ENCODE measurements at places on chromosomes 16 and 17.

- peak; percentile 88 for DNase-seq
These were observed 106.7 kb downstream of the TTC19 start for GRCh38 chr17:16106161-16106891.

- no peak for DNase-seq
These were observed 34.2 kb upstream of the NLRP1 start for GRCh38 chr17:5618476-5618875.

DNA sequence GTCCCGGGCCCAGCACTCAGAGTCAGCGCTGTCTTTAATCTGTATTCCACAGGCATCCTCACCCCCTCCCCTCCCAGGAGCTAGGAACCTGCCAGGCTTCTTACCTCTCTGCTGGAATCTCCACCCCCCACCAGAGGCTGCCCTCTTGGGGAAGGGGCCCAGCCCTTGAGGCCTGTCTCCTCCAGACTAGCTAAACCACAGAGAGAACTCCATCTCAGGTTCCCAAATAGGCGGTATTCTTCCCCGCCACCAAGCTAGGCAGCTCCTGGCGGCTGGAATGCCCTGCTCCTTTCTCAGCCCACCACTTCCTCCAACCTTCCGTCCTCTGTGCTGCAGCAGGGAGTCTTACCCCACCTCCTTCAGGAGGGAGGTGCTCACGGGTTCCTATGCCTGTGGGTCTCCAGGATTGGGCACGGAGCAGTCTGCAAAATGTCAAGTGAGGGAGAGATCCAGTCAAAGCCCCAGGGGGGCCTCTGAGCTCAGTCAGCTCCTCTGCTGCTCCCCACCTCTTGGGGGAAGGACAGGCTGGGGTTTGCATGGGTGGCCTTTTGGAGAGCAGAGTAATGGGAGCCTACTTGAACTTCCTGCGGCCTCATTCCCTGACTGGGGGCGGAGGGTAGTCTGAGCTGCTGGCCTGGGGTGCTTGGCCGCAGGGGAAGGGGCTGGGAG is 55.7 kb downstream of the SREBF1 start:
- no peak for DNase-seq

DNA sequence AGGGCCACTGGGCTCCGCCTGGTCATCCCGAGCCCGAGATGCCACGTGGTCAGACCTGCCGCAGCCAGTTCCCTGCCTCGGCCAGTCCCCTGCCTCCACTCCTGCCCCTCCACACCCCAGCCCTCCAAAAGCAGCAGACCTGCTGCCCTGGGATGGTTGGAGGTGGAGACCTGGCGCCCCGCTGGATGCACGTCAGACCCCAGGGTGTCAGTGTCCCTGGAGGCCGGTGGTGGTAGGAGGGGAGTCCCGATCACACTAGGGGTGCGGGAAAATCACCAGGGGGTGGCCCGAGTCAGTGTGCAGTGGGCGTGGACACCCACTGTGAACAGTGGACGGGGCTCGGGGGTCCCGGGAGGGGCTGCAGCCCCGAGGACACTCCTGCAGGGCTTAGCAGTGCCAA is 26.9 kb downstream of the TPSG1 start:
- DNase-seq = no peak

GRCh38 chr17:35716897-35717465 is 14.5 kb upstream of the RASL10B start:
- no peak for DNase-seq

DNA sequence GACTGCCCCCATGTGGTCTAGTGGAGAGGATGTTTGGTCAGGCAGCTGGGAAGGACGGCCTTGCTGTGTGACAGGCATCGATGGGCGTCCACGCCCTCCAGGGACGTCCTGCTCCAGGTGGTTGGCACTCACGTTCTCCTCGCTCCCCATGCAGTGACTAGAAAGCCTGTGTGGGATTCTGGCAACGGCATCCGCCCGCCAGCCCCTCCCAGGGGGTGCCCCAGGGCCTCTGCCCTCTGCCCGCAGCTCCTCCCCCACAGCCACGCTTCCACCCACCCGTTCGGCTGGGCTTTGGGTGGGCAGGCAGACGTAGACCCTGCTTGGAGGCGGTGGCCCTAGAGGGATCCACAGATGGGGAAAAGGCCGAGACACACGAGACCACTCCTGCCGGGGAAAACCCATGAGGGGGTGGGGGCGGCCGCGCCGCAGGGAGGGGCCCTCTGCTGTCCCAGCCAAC is 4.7 kb upstream of the IL17C start:
- DNase-seq = peak; percentile 47

DNA sequence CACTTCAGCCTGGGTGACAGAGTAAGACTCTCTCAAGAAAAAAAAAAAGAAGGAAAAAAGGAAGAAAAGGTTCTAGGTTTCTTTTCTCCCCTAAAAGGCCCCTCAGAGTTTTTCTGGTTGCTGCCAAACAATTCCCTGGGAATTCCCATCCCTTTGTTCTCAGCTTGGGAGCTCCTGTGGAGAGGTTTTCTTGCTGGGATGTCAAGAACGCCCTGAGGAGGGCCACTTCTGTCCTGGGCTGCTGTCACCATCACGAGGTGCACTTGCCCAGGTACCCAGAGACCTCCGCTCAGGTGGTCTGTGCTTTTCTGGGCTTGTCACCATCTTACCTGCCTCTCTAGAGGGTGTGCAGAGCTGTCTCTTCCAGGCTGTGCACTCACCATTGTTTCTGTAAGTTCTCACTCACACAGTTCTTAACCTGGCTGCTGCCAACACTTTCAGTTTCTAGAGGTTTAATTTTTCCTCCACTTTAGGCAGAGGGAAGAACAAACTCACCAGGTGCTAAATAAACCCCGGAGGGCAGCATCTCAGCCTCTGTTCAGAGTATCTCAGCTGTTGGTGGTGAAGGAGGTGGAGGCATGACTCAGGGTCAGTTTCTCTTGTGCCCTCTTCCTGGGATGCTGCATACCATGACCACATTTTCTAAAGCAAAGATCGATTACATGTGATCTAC is 2.4 kb upstream of the COX6A2 start:
- DNase-seq = no peak

DNA sequence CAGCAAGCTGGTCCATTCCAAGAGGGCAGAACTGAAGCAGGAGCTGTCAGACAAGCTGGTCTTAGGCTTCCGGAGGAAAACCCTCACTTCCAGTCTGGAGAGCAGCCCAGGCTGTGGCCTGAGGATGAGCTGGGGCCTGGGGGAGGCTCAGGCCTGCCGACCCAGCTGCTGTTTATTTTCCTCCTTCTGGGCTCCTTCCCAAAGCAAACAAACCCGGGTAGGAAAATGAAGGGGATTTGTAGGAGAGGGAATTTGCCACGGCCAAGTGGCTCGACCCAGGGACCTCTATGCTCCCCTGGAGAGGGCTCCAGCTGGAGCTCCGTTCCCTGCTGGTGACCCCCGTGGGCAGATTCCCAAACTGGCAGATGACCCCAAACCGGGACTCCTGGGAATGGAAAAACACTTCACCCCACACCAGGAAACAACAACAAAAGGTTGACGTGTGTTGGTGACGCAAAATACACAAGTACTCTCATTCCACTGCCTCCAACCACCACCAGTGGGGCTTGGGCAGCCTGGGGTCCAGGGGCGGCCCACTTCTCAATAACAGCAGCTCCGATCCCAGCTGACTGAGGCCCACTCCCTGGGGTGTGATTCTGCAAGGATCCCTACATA is 8.8 kb downstream of the JUP start:
- DNase-seq = peak; percentile 53
